ENCODE measurements at places on chromosomes 1 and 21. TPM values are rescaled to one million over a fixed set of nuclear protein-coding genes. Genes with fewer than 3 reads are reported as not detected.

The FLG2 gene
- total RNA-seq = not detected

DNA sequence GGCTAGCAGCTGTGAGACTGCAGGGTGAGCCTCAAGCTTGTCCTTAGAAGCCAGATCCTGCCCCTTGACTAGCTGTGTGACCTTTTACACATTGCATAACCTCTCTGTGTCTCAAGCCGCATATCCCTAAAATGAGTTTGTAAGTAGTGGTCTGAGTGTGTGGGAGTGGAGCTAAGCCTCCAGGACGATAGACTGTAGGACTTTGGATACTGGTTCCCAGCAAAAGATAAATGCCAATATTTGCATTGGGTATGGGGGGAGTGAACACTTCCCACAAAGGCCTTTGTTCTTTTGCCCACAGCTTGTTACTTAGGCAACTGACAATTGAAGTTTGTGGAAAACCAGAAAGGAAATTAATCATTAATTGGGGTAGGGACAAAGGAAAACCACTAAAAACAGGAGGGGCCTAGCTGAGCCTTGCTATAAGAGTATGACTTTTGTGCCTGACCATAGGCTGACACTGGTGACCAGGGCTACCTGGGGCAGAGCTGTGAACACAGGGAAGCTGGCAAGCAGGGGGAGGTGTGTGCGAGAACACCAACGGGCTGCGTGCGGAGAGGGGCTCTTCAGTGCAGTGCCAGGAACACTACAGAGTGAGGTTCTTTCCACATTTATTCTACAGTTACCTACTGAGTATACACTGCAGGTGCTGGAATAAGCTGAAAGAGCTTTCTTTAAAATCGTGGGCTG lies 102.4 kb upstream of the ETV3 start:
- no peak overlapping the region for H3K4me3 ChIP-seq
- no peak overlapping the region for H3K27ac ChIP-seq
- H3K36me3 ChIP-seq = no peaks in the 10 kb centered on the region
- peaks cover 11% of the 10 kb centered on the region for H3K27me3 ChIP-seq
- H3K4me1 ChIP-seq = peaks cover 7% of the 10 kb centered on the region

DNA sequence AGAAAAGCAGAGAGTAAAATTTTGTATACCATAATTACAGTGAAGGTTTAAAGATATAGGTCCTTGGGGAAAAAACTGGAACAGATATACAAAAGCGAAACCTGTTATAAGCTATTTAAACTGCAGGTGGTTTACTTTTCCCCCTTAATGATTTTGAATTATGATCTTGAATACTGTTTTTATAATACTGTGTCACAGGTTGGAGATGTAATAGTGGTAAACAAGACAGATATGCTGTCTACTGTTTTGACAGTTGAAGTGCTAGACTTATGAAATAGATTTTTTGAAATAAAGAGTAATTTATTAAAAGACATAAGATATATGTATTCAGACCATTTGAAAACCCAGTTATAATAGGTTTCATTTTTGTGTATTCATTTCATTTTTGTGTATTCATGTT lies 129.4 kb downstream of the CD247 start:
- no peak for DNase-seq
- H3K27ac ChIP-seq = no peak overlapping the region
- H3K27me3 ChIP-seq = no peaks in the 10 kb centered on the region
- H3K36me3 ChIP-seq = peaks cover 13% of the 10 kb centered on the region

The MPL gene
- total RNA-seq = not detected

The CTTNBP2NL gene
- 39.0 TPM for total RNA-seq

The CITED4 gene
- total RNA-seq = 11.3 TPM

The CTSE gene
- not detected for total RNA-seq

The KRTAP11-1 gene
- not detected for total RNA-seq

DNA sequence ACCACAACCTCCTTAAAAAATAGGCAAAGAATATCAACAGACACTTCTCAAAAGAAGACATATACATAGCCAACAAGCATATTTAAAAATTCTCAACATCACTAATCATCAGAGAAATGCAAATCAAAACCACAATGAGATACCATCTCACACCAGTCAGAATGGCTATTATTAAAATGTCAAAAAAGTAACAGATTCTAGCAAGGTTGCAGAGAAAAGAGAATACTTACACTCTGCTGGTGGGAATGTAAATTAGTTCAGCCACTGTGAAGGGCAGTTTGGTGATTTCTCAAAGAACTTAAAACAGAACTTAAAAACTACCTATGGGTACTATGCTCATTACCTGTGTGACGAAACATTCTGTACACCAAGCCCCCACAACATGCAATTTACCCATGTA lies 20.7 kb downstream of the CD1B start:
- H3K27me3 ChIP-seq = peaks cover 10% of the 10 kb centered on the region
- no peak for DNase-seq
- no peaks in the 10 kb centered on the region for H3K36me3 ChIP-seq
- H3K4me3 ChIP-seq = no peak overlapping the region
- H3K4me1 ChIP-seq = no peaks in the 10 kb centered on the region
